ENCODE measurements at places on chromosomes 1 and 21.

DNA sequence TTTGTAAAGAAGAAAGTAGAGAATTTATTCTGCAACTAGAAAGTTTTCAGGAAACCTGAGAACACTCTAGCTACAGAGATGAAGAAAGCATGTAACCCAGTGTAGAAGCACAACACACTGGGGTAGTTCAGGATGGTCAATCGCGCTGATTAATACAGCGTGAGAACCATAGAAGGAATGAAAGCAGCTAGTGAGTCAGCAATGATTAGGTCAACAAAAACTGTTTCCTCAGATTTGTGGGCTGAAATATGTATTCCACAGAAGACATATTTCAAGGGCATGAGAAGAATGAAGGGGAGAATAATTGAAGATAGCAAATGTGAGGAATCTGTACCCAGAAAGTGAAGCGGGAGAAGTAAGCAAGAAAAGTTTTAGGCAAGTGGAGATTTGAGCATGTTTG is 97.8 kb upstream of the ADGRL2 start:
- no peak for DNase-seq

GRCh38 chr1:3423896-3424611 is 30.4 kb upstream of the ARHGEF16 start:
- no peak for DNase-seq

DNA sequence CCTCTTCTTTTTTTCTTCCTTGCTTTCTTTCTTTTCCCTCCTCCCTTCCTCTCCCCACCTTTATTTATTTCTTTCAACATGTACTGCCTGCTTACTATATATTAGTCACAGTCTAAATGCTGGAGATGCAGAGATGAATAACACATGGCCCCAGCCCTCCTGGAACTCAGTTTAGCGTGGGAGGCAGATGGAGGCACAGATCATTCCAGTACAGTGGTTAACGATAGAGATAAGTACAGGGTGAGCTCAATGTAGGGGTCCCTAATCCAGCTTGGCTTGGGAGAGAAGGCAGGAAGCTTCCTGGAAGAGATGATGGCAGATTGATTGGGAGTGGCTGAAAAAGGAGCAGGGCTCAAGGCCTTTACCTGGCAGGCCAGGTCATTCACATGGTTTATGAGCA is 55.6 kb upstream of the PPP2R5A start:
- DNase-seq = no peak

GRCh38 chr1:198637916-198638437 is 863 bp upstream of the PTPRC start:
- DNase-seq = no peak

GRCh38 chr1:204883405-204883804 is 12.7 kb downstream of the NFASC start:
- no peak for DNase-seq

DNA sequence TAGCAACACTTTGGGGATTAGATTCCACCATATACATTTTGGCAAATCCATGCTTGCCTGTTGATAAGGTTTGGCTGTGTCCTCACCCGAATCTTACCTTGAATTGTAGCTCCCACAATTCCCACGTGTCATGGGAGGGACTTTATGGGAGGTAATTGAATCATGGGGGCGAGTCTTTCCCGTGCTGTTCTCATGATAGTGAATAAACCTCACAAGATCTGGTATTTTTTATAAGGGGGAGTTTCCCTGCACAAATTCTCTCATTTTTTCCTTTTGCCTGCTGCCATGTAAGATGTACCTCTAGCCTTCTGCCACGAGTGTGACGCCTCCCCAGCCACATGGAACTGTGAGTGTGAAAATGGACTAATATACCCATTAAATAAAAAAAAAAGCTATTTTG is 265.3 kb downstream of the MRPL39 start:
- DNase-seq = no peak

DNA sequence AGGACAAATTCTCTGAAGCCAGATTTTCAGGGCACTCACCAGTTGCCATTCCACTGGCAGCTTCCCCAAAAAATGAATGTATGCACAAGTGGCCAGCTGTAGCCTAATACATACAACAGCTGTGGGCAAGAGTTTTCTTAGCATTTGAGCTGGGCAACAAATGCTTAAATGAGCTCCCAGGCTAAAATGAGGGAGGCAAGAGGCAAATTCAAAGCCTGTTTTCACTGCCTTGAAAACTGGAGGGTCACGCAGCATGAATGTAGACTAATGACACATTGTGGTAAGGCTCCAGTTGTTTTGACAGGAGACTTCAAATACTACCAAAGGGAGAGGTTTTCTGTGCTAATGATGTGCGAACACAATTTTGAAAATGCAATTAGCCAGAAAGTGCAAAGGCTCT is 88.2 kb downstream of the TIAM1 start:
- DNase-seq = no peak

DNA sequence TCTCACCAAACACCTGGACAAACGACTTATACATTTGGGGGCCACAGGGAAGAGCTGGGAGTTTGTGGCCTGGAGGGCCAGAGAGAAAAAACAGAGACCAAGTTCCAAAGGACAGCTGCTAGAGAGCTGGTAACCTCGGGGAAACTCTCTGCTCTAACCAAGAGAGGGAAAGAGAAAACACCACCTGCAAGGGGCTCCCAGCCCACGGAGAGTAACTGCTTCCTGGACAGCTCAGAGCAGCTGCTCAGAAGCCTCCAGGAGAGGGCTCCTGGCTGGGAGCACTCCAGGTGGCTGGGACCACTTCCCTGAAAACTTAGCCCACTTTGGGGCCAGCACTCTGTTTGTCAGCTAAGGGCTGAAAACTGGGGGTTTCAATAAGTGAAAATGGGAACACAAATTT is 154.8 kb upstream of the GRIK3 start:
- DNase-seq = no peak

DNA sequence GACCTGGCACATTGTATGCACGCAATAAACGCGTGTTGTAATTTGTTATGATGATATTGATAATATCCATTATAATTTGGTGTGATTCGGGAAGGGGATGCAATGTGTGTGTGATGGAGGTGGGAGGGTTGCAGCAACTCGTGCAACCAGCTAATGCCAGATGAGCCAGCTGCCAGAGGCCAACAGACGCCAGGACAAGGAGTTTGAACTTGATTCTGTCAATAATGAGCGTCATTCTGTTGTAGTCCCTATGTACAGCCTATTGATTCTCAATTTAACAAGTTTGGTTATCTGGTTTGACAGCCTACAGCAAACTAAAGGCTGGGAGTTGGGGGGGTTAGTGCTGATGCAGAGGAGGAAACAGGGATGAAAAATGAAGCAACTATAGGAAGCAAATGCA is 35.5 kb downstream of the TIAM1 start:
- DNase-seq = no peak

DNA sequence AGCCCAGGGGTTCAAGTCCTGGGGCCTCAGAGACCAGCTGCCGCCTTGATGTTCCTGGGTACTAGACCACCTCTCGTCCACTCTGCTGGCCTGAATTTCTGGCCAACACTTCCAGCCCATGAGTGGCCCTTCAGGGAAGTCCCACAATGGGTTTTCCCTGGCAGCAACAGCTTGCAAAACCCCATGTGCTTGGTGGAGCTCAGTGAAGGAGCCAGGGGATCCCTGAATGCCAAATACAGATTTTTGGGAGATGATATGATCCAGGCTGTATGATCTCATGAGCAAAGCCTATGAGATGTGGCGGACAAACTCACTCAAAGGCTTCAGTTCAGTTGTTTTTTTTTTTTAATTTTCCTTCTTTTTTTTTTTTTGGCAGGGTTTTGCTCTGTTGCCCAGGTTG is 9.6 kb upstream of the RASSF5 start:
- no peak for DNase-seq

- DNase-seq = no peak
These were observed 95.4 kb downstream of the PTPRU start for GRCh38 chr1:29331729-29332128.

DNA sequence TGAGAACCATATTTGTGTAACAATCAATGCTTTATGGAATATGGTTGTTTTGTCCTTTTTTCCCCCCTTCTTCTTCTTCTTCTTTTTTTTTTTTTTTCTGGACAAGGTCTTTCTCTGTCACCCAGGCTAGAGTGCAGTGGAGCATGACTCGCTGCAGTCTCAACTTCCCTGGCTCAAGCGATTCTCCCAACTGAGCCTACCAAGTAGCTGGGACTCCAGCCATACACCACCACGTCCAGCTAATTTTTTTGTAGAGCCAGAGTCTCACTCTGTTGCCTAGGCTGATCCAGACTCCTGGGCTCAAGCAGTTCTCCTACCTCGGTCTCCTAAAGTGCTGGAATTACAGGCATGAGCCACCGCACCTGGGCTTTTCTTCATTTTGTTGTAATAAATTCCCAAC is 86.7 kb downstream of the FMN2 start:
- no peak for DNase-seq

DNA sequence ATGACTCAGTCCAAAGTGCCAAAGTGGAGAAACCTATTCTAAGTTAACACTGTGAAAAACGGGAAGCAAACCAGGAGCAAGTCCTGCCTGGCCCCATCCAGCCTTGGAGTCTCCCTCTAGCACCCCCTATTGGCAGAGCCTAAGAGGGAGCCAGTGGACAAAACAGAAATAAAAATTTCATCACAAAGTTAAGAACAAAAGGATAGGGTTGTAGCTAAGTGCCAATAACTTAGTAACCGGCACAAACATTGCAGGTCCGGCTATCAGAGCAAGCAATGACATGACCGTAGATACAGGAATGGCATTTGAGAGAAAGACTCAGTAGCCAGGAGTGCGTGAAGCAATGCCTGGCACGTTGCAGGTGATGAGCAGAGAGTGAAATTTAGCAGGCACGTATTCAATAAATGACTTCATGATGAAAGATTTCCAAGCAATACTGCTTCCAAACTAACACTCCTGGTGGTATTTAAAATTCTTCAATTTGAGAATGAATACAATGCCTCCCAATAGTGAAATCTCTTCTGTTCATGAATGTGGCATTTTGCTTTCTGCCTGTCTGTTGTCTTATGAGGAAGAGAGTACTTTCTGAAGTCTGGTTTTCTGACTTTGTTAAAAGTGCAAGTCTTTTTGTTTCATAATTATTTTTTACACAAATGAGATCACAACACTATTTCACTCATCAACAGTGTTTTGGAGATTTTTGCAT is 391.0 kb downstream of the OMA1 start:
- no peak for DNase-seq

DNA sequence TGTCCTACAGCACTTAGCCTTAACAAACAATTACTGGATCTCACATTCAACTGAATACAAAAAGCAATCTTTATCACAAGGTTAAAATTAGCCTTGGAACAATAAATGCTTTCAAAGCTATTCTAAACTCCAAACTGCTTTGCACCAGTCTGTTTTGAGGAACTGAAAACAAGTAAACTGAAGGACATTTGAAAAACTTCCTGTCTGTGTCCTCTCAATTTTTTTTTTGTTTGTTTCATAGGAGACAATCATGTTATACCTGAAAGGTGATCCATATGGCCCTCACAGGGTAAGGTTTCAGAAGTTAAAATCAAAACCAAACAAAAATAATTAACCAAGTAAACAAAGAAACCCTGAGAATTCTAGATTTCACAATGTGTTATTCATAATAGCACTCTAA is 459.1 kb downstream of the DPYD start:
- no peak for DNase-seq

DNA sequence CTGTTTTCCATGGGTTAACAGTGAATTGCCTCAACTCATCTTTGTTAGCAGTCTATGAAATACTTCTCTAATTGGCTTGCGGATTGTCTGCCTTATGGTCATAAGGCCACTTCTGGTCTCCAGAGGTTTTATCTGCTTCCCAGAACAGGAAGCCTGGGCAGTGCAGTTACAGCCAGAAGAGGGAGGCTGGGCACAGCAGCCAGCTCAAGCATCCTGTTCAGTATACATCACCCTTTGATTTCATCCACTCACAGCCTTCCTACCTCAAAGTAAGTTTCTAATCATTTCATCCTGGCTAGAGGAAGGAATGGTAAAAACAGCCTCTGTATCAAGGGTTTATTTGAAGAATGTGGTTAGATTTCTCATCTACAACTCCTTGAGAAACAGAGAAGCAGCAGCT is 311.5 kb upstream of the DEPDC1 start:
- DNase-seq = no peak

DNA sequence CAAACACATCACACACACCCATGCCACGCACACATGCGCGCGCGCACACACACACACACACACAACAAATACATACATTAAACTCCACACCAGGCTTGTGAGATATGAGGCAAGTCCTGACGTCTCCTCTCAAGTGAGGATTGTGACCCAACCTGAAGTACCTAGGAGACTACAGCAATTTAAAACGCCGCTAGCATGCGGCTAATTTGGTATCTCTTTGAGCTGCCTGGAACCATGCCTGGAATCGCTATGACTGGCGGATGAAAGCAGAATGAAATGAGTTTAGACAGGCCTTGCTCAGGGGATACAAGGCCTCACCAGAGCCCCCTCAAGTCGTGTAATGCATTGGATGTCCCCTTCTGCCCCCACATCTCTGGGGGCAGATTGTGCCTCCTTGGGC is 1.6 kb upstream of the RAB7B start:
- DNase-seq = no peak

DNA sequence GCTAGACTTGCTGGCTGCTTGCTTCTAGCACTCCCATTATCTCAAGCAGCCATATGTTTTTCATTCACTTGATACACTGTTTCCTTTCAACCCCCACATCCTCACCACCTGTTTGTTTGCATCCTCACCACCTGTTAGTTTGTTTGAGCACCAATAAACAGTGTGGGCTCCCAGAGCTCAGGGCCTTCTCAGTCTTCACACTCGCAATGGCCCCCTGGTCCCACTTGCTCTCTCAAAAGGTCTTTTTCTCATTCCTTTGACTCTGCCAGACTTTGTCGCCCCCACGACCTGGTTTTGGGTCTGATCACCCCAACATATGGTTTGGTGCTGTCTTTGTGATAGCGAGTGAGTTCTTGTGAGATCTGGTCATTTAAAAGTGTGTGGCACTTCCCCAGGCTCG is 6.2 kb upstream of the PADI4 start:
- no peak for DNase-seq

- no peak for DNase-seq
These were observed 1588.1 kb upstream of the B3GALT2 start for GRCh38 chr1:194774535-194774934.

DNA sequence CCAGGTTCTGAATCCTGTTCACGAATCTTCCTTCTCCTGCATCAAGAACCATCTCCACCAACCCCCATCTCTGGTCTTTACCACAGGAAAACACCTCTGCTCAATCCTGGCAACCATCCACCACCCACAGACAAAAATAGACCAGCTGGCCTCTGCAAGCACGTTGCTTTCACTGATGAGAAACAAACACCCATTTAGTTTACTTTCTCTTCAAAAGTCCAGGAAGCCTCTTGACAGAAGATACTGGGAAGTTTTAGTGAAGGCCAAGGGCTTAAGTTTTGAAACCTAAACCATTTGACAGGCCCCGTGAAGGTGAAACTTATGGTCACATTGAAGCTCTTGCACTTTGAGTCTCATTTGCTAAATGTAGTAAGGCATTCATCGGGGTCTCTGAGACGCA is 122.6 kb upstream of the PPP2R5A start:
- peak; percentile 12 for DNase-seq

DNA sequence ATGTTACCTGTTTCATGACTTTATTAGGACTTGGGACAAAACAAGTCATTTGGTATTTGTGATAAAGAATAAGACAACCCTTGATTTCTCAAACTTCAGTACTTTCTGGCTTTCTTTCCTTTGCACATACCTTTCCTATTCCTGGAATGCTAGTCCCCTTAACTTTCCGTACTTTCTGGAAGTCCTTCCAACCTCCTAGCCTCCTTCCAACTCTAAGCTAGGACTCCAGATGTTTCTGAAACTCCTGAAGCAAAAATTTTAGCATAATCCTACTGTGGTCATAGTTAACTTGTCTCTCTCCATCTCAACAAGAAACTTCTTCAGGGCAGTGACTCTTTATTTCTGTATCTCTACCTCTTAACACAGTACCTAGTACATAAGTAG is 19.8 kb upstream of the C1orf105 start:
- no peak for DNase-seq

- DNase-seq = peak; percentile 41
These were observed 4.5 kb downstream of the TTC24 start for GRCh38 chr1:156583821-156584622.
